ENCODE measurements at places on chromosomes 3 and 15.

DNA sequence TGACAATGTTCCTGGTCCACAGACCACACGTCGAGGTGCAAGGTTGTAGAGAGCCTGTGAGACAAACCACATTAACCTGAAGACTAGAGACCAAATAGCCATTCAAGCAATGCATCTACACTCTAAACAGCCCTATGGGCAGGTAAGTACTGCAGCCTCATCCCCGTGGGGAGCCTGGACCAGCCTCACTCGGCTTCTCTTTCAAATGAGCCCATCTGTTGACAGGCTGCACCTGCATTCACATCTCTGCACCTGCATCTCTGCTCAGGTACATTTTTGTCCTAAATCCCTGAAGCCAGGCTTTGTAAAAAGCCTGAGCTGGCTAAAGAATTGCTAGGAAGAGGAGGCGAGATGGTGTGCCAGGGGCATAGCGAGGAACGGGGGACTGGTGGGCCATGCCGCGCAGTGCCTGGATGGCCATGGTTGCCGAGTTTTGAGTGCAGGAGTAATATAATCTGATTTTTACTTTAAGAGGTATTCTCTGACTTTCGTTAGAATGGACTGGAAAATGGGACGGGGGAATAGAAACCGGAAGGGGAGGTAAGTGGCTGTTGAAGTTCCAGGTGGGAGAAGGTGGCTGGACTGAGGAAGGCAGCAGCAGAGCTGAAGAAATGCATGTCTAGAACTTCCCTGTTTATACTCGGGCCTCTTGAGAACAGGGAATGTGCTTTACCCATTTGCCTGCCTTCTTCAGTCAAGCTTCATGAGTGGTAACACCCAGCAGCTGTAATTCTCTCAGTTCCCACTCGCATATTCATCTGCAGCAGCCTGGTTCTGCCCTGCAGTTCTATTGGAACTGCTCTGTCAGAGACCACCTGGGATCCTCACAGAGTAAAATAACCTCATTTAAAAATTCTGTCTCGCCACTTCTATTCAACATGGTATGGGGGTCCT, 226.4 kb downstream of the OPA1 start:
- DNase-seq, result no peak

DNA sequence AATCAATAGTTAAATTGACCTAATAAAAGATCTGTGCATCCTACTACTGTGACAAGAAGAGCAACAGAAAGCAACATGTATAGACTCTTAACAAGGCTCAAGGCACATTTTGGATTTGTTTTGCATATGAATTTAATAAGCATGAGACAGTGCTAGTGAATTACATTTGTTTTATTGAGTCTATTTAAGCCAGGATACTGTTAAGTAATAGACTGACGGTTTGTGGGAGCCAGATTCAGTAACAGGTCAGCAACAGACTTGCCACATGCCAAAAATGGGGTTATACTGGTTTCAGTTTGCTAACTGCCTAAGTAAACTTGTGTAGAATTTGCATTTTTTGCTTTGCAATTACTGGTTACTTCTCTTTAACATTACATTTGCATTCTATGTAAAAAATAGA, 54.0 kb downstream of the MBNL1 start:
- DNase-seq, result no peak

DNA sequence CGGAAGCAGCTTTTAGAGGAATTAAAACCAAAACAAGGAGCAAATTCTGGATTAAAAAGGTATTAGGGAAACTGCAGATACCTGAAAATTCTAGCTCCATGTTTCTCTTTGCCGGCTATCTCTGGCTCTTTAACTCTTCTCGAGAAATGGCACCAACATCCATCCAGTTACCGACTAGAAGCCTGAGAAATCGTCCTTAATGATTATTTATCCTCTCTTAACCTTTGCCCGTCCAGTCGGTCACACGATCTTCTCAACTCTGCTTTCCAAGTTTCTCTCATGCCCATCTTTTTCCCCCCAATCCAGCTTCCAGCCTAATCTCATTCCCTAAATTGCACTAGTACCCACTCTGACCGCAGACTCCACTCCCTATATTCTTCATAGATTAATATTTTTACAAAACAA, 596 bp upstream of the SGO1 start:
- DNase-seq, result no peak

GRCh38 chr3:58495101-58495500, 3.2 kb downstream of the KCTD6 start:
- DNase-seq, result no peak

DNA sequence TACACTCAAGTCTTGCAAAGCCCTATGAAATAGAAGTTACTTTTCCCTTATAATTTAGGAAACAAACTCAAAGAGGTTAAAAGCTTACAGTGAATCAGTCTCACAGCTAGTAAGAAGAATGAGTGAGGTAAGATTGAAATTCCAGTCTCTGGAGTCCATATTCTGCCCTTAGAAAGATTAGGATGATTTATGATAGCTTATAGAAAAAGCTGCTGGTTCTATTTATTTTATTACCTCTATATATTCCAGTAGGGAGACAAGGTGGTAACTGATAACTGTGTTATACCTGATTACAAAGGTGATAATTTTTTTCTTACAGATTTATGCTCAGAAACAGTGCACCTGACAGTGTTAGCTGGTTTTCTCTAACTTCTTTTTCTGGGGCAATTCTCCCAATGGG, 34.1 kb upstream of the SPESP1 start:
- no peak for DNase-seq

GRCh38 chr3:9183011-9183410, 66.4 kb downstream of the SRGAP3 start:
- DNase-seq, result no peak

DNA sequence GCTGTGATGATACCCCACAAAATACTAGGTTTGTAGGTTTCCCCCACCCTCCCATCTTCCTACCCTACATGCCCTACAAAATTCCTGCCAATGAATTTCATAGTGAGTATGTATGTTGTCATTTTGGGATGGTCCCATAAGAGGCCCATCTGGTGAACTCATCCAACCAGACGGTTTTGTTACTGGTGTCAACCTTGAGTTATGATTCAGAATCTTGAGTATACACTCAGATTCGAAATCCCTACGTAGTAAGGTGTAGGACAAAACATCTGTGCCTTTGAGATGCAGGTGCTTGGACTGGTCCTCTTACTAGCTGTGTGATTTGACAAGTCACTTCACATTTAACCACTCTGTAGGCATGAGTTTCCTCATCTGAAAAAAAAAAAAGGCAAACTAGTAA, 3.6 kb downstream of the SIAH2 start:
- no peak for DNase-seq

DNA sequence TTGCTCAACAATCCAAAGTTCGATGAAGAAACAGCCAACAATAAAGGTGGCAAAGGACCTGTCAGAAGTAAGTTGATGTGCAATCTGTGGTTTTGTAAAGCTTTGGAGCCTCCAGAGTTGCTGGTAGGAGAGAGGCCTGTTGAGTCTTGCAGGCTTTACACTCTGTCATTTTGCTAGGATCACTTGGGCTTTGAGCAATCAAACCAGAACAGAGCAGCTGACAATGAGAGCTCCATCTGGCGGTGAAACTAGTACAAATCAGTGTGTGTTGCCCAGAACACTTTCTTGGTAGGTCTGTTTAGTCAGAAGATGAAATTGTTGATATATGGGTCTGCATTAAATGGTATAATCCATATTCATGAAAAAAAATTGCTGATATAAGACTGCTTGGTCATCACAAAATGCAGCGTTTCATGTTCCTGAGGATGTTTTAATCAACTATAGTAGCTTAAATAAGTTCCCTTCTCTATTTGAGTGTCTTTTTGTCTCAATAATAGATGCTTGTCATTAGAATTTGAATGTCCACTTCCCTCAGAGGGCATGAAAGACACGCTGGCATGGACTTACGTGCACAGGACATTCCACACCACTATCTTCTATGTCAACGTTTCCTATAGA, 25.7 kb downstream of the TMOD2 start:
- DNase-seq, result peak; percentile 42

- no peak for DNase-seq
These were observed 253.2 kb upstream of the UBE2E1 start for GRCh38 chr3:23552506-23552905.

DNA sequence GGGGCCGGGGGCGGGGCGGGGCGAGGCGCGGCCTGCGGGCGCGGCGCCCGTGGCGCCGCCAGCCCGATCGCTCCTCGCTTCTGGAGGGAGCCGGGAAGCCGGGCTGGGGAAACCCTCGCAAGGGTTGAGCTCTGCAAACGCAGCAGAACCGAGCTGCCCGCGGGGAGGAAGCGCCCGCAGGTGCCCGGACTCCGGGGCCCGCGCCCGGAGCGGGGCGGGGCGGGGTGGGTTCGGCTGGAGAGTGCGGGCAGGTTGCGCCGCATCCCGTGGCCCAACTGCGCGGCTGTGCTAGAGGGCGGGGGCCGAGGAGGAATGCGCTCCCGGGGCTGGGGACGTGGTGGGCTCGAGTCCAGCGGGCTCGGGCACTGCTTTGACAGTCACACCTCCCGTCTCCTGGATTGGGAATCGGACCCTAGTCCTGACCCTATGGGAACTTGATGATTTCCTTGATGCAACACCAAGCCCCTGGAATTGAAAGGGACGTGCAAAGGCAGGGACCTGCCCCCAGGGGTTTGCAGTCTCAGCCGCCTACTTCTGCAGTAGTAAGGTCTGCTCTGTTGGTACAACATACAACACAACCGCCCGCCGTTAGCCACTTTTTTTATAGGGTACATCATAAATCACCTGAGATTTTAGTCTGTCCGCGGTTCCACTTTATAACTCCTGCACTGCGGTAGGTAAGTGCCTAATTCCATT, 34.3 kb downstream of the ZBTB38 start:
- peak; percentile 35 for DNase-seq

- no peak for DNase-seq
These were observed 2.8 kb upstream of the C15orf40 start for GRCh38 chr15:83014205-83014653.

DNA sequence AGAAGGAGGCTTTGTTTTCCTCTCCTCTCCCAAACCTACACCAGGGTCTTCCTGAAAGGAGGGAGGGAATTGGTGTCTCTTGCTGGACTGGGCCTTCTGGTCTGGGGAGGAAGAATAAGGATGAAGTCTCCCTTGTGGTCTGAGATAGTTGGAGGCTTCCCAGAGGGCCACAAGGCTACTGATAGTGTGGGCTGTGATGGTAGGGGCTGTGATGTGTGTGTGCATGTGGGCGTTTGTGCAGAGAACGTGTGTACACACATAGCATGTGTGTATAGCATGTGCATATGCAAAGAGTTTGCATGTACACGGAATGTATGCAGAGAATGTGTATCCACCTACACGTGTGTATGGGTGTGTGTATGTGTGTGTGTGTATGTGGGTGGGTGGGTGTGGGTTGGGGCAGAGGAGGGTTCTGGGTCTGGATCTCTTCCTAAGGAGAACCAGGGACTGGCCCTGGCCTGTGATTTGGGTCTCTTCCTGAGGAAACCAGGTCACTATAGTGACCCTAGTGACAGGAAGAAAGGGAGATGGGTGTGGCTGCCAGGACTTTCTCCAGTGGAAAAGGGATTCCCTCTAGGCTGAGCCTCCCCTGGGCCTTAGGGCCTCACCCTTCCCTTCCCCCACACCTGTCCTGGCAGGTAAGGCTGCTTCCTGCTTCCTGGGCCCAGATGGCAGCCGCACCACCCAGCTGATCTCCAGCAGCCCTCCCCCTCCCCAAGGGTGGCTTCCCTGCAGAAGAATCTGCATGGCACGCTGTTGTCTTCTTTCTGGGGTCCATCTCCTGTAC, 1.7 kb downstream of the FLNB start:
- no peak for DNase-seq

DNA sequence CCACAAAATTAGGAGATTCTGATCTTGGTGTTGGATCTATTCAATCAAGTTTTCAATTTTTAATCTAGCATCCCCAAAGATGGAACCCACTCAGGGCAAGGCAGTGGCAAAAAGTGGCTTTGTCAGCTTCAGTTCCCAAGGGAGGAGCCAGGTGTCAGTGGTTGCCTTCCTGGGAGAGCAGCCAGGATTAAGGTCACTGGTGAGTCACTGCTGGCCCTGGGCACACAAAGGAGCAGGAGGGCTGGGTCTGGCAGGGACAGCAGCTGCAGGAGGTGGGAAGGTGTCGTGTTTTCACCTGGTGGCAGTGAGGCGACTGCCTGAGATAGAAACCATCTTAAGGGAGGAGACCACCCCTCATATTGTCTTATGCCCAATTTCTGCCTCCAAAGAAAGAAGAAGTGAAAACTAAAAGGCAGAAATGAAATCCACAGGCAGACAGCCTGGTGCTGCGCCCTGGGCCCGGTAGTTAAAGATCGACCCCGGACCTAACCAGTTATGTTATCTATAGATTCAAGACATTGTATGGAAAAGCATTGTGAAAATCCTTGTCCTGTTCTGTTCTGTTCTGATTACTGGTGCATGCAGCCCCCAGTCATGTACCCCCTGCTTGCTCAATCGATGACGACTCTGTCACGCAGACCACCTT, 5.9 kb upstream of the KLHL25 start:
- no peak for DNase-seq

DNA sequence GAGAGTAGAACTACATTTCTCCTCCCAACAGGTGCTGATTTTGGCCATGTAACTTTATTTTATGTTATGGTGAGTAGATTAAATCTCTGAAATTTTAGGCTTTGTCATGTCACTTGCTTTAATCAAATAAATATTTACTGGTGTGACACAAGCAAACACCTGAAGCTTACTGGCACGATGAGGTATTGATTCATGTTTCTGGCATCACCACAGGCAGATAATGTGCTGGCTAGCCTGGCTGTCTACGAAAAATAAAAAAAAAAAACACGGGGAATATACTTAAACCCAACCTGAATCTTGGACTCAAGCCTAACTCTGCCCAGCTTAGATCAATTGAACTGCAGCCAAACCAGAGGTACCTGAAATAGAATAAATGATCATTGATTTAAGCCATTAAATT, 65.6 kb upstream of the CADM2 start:
- no peak for DNase-seq

- no peak for DNase-seq
These were observed 268.1 kb upstream of the UBE2E2 start for GRCh38 chr3:22935040-22935439.

DNA sequence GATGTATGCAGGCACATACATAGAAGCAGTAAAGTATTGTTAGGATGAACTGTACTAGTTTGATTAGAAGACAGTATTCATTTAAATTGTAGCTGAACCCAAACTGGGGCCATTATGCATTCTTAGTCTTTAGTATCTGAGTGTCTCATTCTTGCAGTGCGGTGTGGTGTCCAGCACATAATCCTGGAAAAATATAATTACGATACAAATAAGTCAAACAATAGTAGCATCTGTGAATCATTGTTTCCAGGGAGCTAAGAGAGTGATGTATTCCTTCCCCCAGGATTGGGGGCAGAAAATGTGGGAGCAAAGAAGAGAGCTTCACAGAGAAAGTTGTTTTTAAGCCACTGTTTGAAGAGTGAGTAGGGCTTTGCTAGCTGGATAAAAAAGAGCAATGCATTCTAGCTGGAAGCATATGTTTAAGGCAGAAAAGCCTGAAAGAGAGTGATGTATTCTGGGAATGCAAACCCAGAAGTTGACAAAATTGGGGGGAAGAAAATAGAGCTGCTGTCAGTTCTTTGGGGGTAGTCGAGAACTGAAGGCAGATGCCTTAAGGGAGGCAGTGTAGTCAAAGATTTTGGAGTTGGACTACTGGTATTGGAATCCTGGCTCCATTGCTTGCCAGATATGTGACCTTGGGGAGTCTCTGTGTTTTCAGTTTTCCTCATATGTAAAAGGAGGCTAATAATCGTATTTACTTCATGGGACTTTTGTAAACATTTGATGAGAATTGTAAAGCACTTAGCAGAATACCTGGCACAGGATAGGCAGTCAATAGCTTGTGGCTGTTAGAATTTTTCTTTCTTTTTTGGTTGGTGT, 14.1 kb downstream of the SLMAP start:
- DNase-seq, result no peak

GRCh38 chr3:44529927-44530326, 25.1 kb upstream of the ZKSCAN7 start:
- DNase-seq, result no peak

Measured in activated naive CD4-positive, alpha-beta T cell (primary cell).